Thoracic aorta (tissue), 2 donors: ENCODE measurements at places on chromosomes 5 and 9. TPM values are rescaled to one million over a fixed set of nuclear protein-coding genes. Genes with fewer than 3 reads are reported as not detected.
A peak's percentile ranks its signal among the peaks of the same experiment; 100 is the strongest.

- peaks cover 18% of the 10 kb centered on the region for H3K4me1 ChIP-seq
- no peak for DNase-seq
- no peak overlapping the region for H3K4me3 ChIP-seq
- H3K27me3 ChIP-seq = no peaks in the 10 kb centered on the region
- no peak overlapping the region for H3K27ac ChIP-seq
Measured at GRCh38 chr5:5589857-5590256, 167.4 kb downstream of the ICE1 start.

DNA sequence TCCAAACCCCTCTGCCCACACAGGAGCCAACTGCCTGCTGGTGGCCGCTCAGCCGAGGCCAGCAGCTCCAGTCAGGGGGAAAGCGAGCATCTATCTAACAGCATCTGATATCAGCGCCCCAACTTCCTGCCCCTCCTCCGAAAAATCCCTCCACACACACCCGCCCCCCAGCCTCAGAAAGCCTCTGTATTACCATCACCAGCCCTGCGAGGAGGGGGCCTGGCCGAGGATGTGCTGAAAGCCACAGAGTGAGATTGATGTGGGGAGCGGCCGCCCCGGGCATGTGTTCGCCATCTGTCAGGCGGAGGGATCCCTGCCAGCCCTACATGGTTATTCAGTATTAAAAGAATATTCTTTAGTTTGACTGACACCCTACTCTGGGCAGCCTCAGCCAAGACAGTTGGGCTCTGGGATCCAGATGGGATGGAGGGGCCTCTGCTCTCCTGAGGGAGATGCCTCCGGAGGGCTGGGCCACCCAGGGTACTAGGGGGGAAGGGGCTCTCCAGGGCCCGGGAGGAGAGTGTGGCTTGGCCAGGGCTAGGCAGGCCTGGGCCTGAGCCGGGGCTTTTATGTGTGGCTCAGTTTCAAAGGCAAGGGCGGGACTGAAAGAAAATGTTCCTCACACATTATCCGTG is 98.0 kb downstream of the HSD17B3 start:
- H3K4me3 ChIP-seq = no peak overlapping the region
- no peak for DNase-seq
- H3K27me3 ChIP-seq = no peaks in the 10 kb centered on the region
- no peak overlapping the region for H3K27ac ChIP-seq

DNA sequence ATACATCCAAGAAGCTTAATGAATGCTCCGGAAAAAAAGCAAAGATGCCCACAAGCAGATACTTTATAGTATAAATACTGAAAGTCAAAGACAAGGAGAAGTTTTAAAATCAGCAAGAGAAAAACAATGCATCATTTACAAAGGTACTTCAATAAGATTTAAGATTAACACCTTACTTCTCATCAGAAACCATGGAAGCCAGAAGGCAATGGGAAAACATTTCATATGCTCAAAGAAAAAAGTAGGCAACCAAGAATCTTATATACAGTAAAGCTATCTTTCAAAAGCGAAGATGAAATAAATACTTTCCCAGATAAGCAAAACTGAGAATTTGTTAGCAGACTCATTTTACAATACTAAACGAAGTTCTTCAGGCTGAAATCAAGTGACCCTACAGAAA is 51.1 kb downstream of the ABHD17B start:
- no peaks in the 10 kb centered on the region for H3K4me1 ChIP-seq
- H3K27me3 ChIP-seq = no peaks in the 10 kb centered on the region
- no peak overlapping the region for H3K4me3 ChIP-seq
- H3K36me3 ChIP-seq = no peaks in the 10 kb centered on the region

GRCh38 chr9:546797-547223 is 294.7 kb upstream of the DMRT1 start:
- H3K4me3 ChIP-seq = peak overlapping the region; percentile 32
- no peak for DNase-seq
- H3K36me3 ChIP-seq = no peaks in the 10 kb centered on the region
- H3K27me3 ChIP-seq = no peaks in the 10 kb centered on the region
- peaks cover 32% of the 10 kb centered on the region for H3K4me1 ChIP-seq

- no peaks in the 10 kb centered on the region for H3K27me3 ChIP-seq
- peak overlapping the region; percentile 98 for H3K4me3 ChIP-seq
- no peak for DNase-seq
- H3K4me1 ChIP-seq = peaks cover 8% of the 10 kb centered on the region
- H3K36me3 ChIP-seq = no peaks in the 10 kb centered on the region
Measured at GRCh38 chr9:100352201-100352726, 478 bp downstream of the TEX10 start.

DNA sequence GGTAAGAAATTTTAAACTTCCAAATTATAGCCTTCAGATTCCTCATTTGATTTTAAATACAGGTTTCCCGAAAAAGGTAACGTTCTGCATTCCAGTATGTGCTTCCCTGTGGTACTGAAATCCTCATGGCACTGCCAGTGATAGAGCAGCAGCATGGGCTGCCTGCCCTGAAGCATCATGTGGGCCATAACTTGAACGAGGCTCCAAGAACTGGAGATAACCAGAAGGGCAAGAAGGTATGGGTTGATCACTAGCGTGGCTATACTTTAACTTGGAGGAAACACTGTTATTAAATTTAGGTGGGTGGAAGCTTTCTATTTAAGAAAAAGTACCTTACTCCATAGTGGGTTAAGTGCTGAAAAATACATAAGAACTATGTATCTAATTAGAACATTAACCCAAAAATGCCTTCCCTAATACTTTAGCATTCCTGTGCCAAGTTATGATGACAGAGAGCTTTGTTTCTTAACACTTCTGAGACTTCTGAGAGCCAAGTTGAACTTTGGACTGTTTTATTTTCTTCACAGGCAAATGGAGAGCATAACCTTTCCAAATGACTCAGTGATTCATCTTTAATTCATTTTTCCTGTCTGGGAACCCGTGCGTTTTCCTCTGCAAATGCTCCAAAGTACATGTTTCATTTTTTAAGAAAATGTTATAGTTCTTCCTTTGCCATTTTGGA is 191.5 kb upstream of the GNA14 start:
- H3K27ac ChIP-seq = peak overlapping the region; percentile 30
- no peak for DNase-seq
- H3K27me3 ChIP-seq = no peaks in the 10 kb centered on the region
- H3K4me3 ChIP-seq = no peak overlapping the region
- H3K36me3 ChIP-seq = no peaks in the 10 kb centered on the region

GRCh38 chr9:121700165-121700831 is 48.9 kb downstream of the DAB2IP start:
- DNase-seq = no peak
- H3K4me1 ChIP-seq = peaks cover 12% of the 10 kb centered on the region
- peak overlapping the region; percentile 79 for H3K4me3 ChIP-seq
- peak overlapping the region; percentile 25 for H3K27ac ChIP-seq
- H3K27me3 ChIP-seq = no peaks in the 10 kb centered on the region

GRCh38 chr5:73899055-73899454 is 273.1 kb downstream of the ARHGEF28 start:
- H3K27ac ChIP-seq = no peak overlapping the region
- H3K27me3 ChIP-seq = no peaks in the 10 kb centered on the region
- no peak overlapping the region for H3K4me3 ChIP-seq

- H3K4me1 ChIP-seq = peaks cover 13% of the 10 kb centered on the region
- H3K36me3 ChIP-seq = no peaks in the 10 kb centered on the region
- no peaks in the 10 kb centered on the region for H3K27me3 ChIP-seq
- H3K4me3 ChIP-seq = no peak overlapping the region
- no peak overlapping the region for H3K27ac ChIP-seq
- DNase-seq = no peak
Measured at GRCh38 chr9:76560481-76560922, 101.5 kb downstream of the GCNT1 start.

- no peak overlapping the region for H3K4me3 ChIP-seq
- H3K27ac ChIP-seq = no peak overlapping the region
- no peaks in the 10 kb centered on the region for H3K36me3 ChIP-seq
- DNase-seq = no peak
- H3K27me3 ChIP-seq = no peaks in the 10 kb centered on the region
Measured at GRCh38 chr5:14228219-14228618, 85.1 kb downstream of the TRIO start.

- DNase-seq = no peak
- no peak overlapping the region for H3K4me3 ChIP-seq
- H3K36me3 ChIP-seq = no peaks in the 10 kb centered on the region
- H3K27ac ChIP-seq = no peak overlapping the region
- no peaks in the 10 kb centered on the region for H3K4me1 ChIP-seq
Measured at GRCh38 chr5:104594850-104595249, 1032.3 kb upstream of the NUDT12 start.

- H3K4me1 ChIP-seq = peaks cover 14% of the 10 kb centered on the region
- DNase-seq = peak; percentile 5
- peak overlapping the region; percentile 2 for H3K27ac ChIP-seq
Measured at GRCh38 chr9:16626577-16627130, 243.8 kb downstream of the BNC2 start.

GRCh38 chr9:16964228-16964627 is 93.8 kb upstream of the BNC2 start:
- no peak overlapping the region for H3K27ac ChIP-seq
- H3K4me3 ChIP-seq = no peak overlapping the region
- H3K36me3 ChIP-seq = no peaks in the 10 kb centered on the region

GRCh38 chr9:100774962-100775361 is 197.1 kb downstream of the CAVIN4 start:
- H3K4me1 ChIP-seq = no peaks in the 10 kb centered on the region
- no peak overlapping the region for H3K4me3 ChIP-seq
- DNase-seq = no peak
- H3K27ac ChIP-seq = no peak overlapping the region
- H3K36me3 ChIP-seq = no peaks in the 10 kb centered on the region

GRCh38 chr9:87515588-87516221 is 18.0 kb downstream of the DAPK1 start:
- no peaks in the 10 kb centered on the region for H3K27me3 ChIP-seq
- H3K4me1 ChIP-seq = no peaks in the 10 kb centered on the region
- H3K27ac ChIP-seq = no peak overlapping the region
- no peaks in the 10 kb centered on the region for H3K36me3 ChIP-seq
- H3K4me3 ChIP-seq = no peak overlapping the region

- no peaks in the 10 kb centered on the region for H3K4me1 ChIP-seq
- H3K36me3 ChIP-seq = peaks cover 19% of the 10 kb centered on the region
- DNase-seq = no peak
- H3K27ac ChIP-seq = no peak overlapping the region
Measured at GRCh38 chr5:1483856-1484729, 38.9 kb upstream of the SLC6A3 start.

GRCh38 chr9:133306242-133307204 is 29.5 kb downstream of the SURF6 start:
- no peak overlapping the region for H3K4me3 ChIP-seq
- no peak for DNase-seq
- no peak overlapping the region for H3K27ac ChIP-seq
- no peaks in the 10 kb centered on the region for H3K36me3 ChIP-seq

DNA sequence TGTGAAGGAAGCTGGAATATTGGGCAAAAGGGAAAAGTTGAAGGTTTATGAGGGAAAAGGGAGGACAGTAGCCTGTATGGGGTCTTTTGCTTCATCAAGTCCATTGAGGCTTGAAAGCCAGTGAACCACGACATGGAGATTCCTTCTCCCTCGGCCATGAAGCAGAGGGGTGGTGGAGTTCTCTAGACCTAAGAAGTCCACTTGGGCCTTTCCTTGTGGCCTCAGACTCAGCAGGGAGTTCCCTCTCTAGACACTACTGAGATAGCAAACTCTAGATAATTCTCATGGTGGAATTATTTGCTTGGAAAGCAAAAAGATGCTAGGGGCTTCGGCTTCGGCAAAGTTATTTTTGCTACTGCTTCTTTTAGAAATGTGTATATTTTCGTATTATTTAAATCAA is 78.5 kb downstream of the FOXD1 start:
- DNase-seq = no peak
- no peaks in the 10 kb centered on the region for H3K36me3 ChIP-seq
- H3K4me1 ChIP-seq = no peaks in the 10 kb centered on the region
- no peaks in the 10 kb centered on the region for H3K27me3 ChIP-seq
- no peak overlapping the region for H3K27ac ChIP-seq

- no peak overlapping the region for H3K27ac ChIP-seq
- H3K4me3 ChIP-seq = no peak overlapping the region
- no peaks in the 10 kb centered on the region for H3K27me3 ChIP-seq
- DNase-seq = no peak
Measured at GRCh38 chr9:27679338-27679737, 106.1 kb upstream of the C9orf72 start.

Gene MCCC2
- total RNA-seq = 32.1 TPM

Gene TNIP1
- total RNA-seq = 103 TPM

Gene CBY3
- not detected for total RNA-seq

Gene SPINK1
- 3.4 TPM for total RNA-seq

Gene CD72
- 2.2 TPM for total RNA-seq

Gene OBP2B
- total RNA-seq = not detected

Gene SLC6A18
- total RNA-seq = not detected

Gene S100Z
- total RNA-seq = not detected

Gene UNC5A
- total RNA-seq = not detected
